Psoas muscle (tissue), 8 donors: ENCODE measurements at places on chromosomes 11 and 22. TPM values are rescaled to one million over a fixed set of nuclear protein-coding genes. Genes with fewer than 3 reads are reported as not detected.

GRCh38 chr11:134047586-134047999 is 21.3 kb upstream of the JAM3 start:
- peak; percentile 89 for DNase-seq

DNA sequence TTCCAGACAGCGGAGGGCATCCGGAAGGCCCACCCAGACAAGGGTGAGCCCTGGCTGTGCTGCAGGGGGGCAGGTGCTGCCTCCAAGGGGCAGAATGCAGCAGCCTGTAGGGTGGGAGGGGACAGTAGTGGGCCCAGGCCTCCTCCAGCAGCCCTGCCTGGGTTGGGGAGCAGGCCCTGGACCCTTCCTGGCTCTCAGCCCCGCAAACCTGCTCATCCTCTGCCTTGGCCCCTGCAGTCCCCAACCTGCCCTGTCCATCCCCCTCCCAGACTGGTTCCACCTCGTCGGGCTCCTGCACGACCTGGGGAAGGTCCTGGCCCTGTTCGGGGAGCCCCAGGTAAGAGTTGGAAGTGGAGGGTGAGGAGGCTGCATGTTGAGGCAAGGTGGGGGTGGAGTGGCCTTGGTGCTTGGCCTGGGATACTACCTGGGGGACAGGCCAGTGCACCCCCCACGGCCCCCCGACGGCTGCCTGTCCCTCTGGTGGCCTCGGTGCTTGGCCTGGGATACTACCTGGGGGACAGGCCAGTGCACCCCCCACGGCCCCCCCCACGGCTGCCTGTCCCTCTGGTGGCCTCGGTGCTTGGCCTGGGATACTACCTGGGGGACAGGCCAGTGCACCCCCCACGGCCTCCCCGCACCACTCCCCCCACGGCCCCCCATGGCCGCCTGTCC is 1.5 kb downstream of the MIOX start:
- no peak for DNase-seq

DNA sequence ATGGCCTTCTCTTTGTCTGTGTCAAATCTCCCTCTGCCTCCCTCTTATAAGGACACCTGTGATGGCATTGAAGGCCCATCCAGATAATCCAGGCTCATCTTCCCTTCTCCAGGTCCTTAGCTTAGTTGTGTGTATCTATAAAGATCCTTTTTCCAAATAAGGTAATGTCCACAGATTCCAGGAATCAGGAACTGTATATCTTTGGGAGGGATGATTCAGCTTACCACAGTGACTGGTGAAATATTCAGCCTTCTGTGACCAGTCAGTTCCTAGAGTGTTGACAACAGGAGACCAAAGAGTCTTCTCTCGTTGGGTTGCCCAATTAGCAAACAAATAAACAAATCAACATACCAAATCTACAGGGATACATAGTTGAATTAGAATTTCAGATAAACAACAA is 175.8 kb downstream of the MPPED1 start:
- DNase-seq: no peak

Gene FGF3
- not detected for total RNA-seq
